ENCODE measurements at places on chromosomes 4 and X.

DNA sequence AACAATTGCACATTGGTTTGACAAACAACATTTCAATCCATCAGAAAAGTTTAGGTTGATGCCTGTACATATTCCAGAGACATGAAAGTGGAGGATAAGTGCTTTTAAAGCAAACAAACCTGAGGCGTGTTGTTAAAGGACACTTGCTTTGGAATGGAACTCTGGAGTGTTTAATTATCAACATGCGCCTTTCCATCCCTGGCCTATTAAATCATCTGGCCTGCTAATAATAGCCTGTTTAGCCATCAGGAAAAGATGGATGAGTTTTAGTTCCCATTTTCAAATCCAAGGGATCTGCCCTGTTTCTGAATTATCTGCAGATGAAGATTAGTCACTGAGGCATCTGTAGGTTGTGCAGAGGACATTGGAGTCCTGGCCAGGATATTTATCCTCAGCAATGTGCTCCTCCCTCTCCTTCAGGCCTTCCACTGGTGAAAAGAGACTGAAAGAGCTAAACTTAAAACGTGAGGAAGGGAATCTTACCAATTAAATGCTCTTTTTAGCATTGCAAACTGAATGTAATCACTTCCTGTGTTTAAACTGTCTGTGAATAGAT, 388.9 kb downstream of the PPARGC1A start:
- peak; percentile 98 for ATAC-seq

- no peak for ATAC-seq
Observed at GRCh38 chr4:3762264-3762663, 3.9 kb upstream of the ADRA2C start.

GRCh38 chr4:37758226-37758625, 68.3 kb upstream of the PGM2 start:
- no peak for ATAC-seq

DNA sequence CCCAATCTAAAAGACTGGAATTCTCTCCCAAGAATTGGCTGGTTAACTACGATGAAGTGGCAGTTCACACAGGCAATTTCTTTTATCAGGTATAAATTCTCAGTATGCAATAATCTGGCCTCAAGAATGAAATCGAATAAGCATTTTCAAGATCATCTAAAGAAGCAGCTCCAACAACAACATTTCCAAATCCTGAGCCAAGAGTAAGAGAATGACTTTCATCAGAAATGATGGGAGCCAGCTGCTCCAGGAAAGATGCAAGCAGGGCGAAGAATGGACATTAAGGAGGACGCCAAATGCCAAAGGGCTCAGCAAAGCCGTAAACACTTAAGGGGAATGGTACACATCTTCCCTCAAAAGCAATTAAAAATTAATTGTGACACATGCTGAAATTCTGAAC, 12.0 kb downstream of the ADAMTS3 start:
- no peak for ATAC-seq

DNA sequence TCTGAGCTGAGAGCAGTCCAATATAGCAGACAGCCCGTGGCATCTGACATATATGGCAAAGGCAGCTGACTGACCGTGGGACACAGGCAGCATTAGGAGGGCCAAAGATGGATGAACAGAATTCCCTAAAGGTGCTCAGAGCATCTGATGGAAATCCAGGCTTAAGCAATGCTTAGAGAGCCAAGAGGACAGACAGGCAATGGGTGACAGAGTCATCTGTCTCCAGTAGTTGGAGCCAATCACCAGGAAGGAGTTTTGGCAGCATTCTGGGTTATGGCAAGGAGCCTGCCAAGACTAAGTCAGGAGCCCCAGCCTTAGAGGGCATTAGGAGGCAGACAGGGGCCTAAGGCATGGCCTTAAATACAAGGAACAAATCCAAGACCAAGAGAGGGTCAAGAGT, 153.3 kb upstream of the USP9X start:
- no peak for ATAC-seq

Measured in motor neuron (in vitro differentiated cells).